CD14-positive monocyte (primary cell): ENCODE measurements at places on chromosomes 7 and 10.
A peak's percentile ranks its signal among the peaks of the same experiment; 100 is the strongest.

- no peak for DNase-seq
Measured at GRCh38 chr7:148332191-148333186, 258.1 kb upstream of the C7orf33 start.

DNA sequence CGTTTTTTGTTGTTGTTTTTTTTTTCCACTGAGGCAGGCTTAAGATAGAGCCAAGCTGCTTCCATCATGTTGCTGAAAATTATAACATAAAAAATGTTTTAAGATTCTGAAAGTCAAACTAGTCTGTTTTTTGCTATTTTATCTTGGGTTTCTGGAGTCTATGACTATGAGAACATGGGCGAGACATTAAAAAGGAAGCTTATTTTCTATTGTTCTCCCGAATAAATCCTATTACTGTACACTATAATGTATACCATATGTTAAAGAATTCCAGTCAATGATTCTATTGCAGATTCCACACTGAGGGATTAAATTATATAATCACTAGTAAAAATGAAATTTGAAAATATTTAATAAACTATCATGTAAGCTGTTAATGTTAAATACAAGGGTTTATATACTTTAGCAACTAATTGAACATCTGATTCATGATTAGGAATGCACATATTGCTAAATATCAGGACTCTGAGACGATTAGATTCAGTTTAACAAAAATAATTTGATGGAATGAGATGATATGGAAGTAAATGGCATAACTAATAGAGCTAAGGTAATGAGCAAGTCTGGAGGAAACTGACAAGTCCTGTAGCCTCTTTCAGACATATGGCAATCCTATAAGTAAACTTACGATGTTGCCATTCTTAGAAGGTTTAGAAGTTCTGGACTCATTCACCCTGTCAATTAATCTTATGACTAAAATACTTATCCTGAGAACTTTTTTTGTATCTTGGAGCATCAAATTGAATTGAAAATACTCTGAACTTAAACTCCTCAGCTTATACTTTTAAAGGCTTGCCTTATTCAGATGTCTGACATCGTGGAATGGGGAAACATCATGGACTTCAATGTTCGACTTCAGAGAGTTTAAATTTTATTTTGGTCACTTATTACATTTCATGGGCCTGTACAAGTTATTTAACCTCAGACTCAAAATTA lies 294.8 kb upstream of the DGKB start:
- no peak for DNase-seq

DNA sequence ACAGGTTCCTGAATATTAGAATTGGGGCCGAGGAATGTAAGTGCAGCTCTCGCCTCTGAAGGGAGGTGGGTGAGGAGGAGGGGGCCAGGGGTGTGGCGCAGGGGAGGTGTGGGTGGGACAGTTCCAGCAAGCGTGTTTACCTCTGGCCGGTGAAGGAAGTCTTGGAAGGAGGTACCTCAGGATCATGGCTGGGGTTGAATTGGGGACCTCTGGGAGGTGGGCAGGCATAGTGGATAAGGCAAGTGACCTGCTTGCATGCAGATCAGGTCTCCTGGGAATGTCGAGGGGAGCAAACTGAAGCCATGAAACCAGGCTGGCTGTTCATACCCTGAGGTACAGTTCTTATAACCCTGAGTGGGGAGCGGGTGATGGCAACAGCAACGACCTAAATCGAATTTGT lies 2.0 kb downstream of the ZNF775 start:
- DNase-seq = no peak

- peak; percentile 62 for DNase-seq
Measured at GRCh38 chr7:23261843-23262452, 15.4 kb downstream of the GPNMB start.

DNA sequence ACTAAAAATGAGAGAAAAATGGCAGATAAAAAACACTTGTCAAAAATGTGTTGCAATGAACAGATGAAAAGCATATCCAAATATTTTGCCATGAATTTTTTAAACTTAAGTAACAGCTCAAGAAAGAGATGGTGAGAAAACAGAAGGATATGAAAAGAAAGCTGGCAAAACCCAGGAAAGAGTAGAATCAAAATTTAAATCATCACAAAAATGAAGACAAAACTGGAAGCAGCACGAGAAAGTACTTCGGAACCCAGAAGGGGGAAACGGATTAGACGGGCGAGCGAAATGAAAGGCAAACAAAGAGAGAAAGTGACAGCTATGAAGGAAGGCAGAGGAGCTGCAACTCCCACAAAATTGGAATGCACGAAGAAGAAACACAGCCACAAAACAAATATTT lies 60.2 kb downstream of the KCNH2 start:
- no peak for DNase-seq

DNA sequence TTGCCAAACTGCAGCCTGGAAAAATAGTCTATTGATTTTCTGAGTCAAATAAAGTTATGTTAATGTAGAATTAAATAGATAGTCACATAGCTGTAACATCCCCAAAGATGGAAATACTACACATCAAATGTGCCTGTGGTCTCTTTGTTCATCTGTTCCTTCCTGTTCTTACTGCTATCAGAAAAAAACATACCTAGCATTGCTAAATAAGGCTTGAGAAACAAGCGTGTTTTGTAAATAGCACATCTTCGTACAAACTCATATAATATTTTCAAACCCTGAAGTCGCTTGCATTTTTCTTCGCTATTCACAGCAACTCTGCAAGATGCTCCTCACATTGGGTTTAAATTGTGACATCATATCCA lies 116.1 kb downstream of the KLF6 start:
- no peak for DNase-seq

DNA sequence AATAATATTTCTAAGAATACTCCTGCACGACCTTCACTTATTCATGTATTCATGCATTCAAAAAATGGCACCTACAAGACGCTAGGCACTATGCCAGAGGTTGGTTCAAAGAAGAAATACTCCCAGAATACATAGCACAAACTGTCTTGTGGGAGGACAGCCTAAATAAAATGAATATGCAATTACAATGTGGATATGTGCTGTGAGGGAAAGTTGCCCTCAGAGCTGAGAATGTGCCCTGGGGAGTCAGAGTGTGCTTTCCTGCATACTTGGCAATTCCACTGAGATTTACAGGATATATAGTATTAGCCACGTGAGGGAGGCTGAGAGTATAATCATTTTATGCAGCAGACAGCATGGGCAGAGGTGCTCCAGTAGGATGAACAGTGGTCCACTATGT lies 872.9 kb downstream of the GRID1 start:
- no peak for DNase-seq
